Thyroid gland (tissue), 4 donors: ENCODE measurements at places on chromosomes 16 and 17. TPM values are rescaled to one million over a fixed set of nuclear protein-coding genes. Genes with fewer than 3 reads are reported as not detected.

The PAM16 gene
- 5.6 TPM for total RNA-seq

The GUCY2D gene
- not detected for total RNA-seq

The SOX15 gene
- total RNA-seq, result 3.1 TPM

The SMPD3 gene
- 2.4 TPM for total RNA-seq

The TNP2 gene
- total RNA-seq, result not detected

The SLFN12 gene
- 12.5 TPM for total RNA-seq

The ADAP2 gene
- 14.9 TPM for total RNA-seq
